ENCODE measurements at places on chromosomes 6 and 20.

- DNase-seq = peak; percentile 17
Observed at GRCh38 chr20:44745598-44746366, at the start of gene KCNK15. Gene KCNK15, plus strand, starts transcription at chr20:44745865. Its CDS starts 46 bp downstream, at chr20:44745911.

DNA sequence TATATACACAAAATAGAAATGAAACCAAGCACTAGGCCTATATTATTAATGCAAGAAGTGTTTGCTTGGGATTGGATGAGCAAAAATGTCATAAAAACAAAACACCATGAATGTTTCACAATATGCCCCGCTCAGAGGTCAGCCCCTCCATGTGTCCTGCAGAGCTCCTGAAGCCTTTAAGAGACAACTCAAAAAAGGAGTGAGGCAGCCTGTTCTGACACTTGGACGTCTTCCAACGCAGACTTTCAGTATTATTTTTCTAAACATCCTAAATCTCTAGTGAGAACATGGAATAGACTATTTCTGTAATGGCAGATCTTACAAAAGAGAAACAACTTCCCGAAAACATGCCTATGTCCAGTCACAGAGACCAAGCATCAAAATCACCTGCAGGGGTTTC lies 322.6 kb downstream of the PRKN start:
- no peak for DNase-seq

DNA sequence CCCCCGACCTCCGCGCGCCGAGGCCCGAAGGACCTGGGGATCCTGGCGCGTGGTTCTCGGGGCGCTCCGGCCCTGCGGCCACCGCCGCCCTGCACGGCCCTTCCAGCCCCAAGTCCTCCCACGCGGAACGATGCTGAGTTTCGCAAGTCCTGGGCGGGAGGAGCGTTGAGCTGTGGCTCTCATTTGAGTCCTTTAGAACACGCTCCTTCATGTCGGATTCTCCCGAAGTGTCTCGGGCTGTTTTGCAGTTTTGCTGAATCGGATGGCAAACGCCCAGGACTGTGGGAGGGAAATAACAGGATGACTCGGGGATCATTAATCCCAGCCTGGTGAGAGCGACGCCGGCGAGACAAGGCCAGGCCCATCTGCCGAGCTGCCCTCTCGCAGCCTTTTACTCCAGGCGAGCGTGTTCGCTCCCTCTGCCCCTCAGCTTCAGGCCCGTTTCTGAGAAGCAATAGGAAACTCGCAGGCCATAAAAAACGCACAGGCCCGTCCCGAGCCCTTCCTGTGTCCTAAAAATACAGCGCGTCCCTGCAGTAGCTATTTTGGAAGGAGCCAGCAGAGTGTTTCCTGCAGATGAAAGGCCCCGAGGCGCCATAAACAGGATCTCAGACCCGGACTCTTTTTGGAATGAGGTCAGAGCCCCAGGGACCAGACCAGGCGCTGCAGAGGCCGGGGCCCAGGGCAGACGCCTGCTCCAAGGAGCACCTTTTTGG lies 153.5 kb downstream of the DLL1 start:
- no peak for DNase-seq

DNA sequence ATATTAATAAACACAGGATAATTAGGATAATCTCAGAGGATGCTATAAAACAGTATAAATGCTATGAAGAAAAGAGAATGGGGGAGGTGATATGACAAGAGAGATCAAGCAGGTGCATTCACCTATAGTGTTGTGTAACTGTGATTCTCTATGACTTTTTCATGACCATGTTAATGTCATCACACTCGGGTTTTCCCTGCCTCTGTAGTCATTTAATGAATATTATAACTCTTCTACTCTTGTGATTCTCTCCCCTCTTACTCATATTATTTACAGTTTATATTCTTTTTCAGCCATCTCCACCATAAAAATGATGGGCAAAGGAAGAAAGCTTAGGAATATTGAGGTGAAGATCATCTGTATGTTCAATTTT lies 106.9 kb upstream of the SGK1 start:
- no peak for DNase-seq

DNA sequence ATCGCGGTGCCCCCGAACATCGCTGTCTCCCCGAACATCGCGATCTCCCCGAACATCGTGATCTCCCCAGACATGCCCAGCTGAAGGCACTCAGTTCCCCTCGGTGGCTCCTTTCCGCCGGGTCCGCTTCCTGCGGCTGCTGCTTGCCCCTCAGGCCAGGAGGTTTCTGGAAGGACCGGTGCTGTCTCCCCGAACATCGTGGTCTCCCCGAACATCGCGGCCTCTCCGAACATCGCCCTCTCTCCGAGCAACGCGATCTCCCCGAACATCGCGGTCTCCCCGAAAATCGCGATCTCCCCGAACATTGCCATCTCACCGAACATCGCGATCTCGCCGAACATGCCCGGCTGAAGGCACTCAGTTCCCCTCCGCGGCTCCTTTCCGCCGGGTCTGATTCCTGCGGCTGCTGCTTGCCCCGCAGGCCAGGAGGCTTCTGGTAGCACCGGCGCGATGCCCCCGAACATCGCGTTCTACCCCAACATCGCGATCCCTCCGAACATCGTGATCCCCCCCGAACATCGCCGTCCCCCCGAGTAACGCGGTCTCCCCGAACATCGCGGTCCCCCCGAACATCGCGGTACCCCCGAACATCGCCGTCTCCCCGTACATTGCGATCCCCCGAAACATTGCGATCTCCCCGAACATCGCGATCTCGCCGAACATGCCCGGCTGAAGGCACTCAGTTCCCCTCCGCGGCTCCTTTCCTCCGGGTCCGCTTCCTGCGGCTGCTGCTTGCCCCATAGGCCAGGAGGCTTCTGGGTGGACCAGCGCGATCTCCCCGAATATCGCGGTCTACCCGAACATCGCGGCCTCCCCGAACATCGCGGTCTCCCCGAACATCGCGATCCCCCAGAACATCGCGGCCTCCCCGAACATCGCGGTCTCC lies 808 bp downstream of the ULBP1 start:
- DNase-seq = no peak

GRCh38 chr20:61629602-61630390 lies 377.7 kb downstream of the CDH4 start:
- no peak for DNase-seq

GRCh38 chr6:68710496-68710895 lies 75.4 kb downstream of the ADGRB3 start:
- no peak for DNase-seq

All from NCI-H2227 treated with DMSO at 0.1 percent for 48 hours (cell line).